ENCODE measurements at places on chromosomes 3 and 15.

- no peak for DNase-seq
These were observed 50.4 kb upstream of the ICE2 start for GRCh38 chr15:60529332-60529731.

- DNase-seq, result no peak
These were observed 41.8 kb upstream of the UBE2E2 start for GRCh38 chr3:23161308-23161707.

GRCh38 chr3:39519103-39519502, 51.6 kb downstream of the MOBP start:
- DNase-seq, result no peak

DNA sequence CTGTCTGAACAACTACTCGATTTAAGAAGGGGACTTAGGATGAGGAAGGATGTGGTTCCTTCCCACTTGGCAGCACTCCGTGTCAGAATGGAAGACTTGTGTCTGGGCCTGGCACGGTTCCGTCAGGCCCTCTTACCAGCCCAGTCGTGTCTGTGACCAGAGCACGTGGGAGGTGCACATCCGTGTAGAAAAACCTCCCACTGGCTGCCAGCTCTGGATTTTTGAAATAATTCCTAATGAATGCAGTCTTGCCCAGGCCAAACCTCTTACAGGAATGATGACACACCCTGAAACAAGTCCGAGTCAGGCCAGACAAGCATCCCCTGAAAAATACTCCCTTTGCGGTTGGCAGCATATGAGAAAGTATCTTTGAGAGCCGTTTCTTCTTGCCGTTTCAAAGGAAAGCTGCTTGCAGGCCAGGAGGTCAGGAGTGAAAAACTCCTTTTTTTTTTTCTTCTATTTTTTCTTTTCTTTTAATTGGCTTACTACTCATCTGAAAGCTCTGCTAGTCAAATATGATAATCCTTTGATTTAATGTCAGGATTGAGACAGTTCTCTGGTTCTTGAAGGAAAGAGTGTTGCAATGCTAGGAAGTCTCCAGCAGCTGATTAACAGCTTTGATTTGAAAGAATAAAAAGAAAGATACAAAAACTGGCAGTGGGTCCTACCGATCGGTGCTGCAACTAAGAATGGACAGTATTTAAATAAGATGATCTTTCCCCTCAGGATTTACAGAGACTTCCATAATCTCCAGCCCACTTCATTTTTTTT, 19.8 kb downstream of the IL1RAP start:
- DNase-seq, result no peak

GRCh38 chr15:83658430-83659416, 4.8 kb downstream of the ADAMTSL3 start:
- DNase-seq, result no peak

DNA sequence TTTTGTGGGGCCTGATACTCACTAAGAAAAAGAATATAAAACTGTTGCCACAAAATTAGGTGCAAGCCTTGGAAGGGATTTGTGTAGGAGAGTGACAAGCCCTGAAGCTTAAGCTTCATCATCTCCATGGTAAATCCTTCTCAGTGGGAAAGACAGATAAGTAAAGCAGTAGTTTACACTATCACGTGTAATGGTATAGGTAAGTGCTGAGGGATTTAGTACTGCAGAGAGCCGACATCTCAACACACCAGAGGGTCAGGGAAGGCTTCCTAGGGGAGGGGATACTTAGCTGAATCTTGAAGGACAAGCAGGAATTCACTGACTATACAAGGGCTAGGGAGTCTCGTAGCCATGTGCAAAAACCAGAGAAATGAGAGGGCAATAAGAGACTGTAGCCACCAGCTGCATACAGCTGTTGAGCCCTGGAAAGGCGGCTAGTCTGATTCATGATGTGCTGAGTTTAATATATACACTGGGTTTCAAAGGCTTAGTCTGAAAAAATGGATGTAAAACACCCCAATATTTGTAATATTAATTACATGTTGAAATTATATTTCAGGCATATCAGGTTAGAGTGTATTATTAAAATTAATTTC, 11.1 kb downstream of the SLC24A1 start:
- no peak for DNase-seq

- DNase-seq, result no peak
These were observed 13.3 kb downstream of the RARB start for GRCh38 chr3:25441234-25441856.

DNA sequence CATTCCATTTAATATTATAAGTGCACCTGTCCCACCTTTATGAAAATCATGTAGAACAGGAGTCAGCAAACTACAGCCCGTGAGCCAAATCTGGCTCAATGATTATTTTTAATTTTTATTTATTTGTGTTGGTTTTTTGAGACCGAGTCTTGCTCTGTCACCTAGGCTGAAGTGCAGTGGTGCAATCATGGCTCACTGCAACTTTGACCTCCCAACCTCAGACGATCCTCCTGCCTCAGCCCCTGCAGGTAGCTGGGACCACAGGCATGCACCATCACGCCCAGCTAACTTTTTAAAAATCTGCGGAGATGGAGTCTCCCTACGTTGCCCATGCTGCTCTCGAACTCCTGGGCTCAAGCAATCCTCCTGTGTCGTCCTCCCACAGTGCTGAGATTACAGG, 42.0 kb downstream of the MYO1E start:
- no peak for DNase-seq

DNA sequence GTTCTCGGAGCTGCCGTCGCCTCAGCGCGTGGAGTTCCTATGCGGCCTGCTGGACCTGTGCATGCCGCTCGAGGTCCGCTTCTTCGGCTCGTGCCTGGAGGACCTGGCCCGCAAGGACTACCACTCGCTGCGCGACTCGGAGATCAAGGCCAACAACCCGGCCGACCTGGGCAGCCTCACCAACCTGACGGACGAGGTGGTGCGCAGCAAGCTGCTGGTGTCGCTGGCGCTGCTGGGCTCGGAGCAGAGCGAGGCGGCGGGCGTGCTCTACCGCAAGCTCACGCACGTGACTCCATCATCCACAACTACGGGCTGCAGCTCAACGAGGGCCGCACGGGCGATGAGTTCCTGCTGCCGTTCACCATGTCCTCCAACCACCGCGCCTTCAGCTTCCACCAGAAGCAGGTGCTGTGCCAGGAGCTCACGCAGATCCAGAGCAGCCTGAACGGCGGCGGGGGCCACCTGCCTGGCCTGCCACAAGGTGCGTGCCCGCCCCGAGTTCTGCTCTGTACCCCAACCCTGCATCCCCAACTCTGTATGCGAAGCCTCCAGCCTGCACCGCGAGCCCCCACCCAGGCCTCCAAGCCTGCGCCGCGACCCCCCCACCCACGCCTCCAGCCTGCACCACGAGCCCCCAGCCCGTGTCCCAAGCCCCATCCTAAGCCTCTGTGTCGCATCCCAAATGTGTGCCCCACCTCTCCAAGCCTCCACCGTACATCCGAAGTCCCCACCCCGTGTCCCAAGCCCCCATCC, 178.2 kb downstream of the OR4M2 start:
- no peak for DNase-seq

- DNase-seq, result no peak
These were observed 35.6 kb upstream of the LIPC start for GRCh38 chr15:58396181-58396580.

DNA sequence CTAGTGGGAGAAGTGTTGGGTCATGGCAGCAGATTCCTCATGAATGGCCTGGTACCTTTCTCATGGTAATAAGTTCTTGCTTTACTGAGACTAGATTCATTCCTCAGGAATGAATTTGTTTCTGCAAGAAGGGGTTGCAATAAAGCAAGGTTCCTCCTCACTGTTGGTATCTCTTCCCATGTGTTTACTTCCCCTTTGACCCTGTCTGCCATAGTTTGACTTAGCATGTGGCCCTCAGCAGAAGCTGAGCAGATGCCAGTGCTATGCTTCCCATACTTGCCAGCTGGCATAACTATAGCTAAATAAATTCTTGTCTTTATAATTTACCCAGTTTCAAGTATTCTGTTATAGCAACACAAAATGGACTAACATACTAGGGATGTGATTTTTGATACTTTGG, 163.6 kb upstream of the COL8A1 start:
- DNase-seq, result no peak

- no peak for DNase-seq
These were observed 17.3 kb downstream of the PP2D1 start for GRCh38 chr3:19994796-19995195.

- DNase-seq, result no peak
These were observed 512.3 kb downstream of the MCTP2 start for GRCh38 chr15:94743668-94744067.

- DNase-seq, result no peak
These were observed 41.7 kb upstream of the ADAMTSL3 start for GRCh38 chr15:83612226-83612625.

- no peak for DNase-seq
These were observed 1.7 kb downstream of the GABRB3 start for GRCh38 chr15:26771168-26771567.

- DNase-seq, result no peak
These were observed 307.1 kb upstream of the DPH6 start for GRCh38 chr15:35852818-35853624.

- DNase-seq, result no peak
These were observed 12.4 kb downstream of the TNK2 start for GRCh38 chr3:195895861-195896360.

- no peak for DNase-seq
These were observed 53.8 kb upstream of the CPB1 start for GRCh38 chr3:148773805-148774204.

GRCh38 chr3:42658771-42659390, 5.4 kb downstream of the ZBTB47 start:
- no peak for DNase-seq

- no peak for DNase-seq
These were observed 25.6 kb upstream of the NLGN1 start for GRCh38 chr3:173371848-173372487.

- DNase-seq, result no peak
These were observed 2.1 kb upstream of the RFT1 start for GRCh38 chr3:53132347-53132746.

DNA sequence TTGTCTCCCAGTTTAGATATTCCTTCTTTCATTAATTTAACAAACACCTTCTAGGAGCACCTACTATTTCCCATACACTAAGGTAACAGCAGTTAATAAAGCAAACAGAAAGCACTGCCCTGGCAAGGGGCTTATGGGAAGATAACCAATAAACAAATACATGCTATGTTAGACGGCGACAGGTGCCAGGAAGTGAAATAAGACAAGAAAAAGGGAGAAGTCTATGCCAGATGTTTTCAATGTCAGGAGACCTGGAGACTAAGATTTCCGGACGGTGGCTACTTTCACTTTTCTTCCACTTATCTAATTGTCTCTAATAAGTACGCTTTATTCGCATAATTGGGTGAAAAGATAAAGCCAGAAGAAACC, 32.5 kb upstream of the ZNF445 start:
- no peak for DNase-seq

DNA sequence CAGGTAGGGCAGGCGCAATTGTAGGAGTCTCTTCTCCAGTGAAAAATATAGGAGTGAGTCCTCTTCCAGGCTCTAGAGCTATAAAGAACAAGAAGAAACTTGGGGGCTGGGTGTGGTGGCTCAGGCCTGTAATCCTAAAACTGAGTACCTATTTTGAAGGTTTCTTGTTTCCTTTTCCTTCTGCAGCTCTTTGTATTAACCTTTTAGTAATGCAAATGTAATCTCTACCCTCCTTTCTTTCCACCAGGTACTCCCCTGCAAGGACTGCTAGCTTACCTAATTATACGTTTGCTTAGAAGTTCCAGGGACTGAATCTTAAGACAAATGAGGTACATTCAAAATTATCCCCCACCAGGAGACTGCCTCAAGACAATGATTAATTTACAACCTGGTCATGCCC, 75.9 kb downstream of the CD47 start:
- DNase-seq, result no peak

GRCh38 chr3:180274536-180274935, 237.8 kb upstream of the PEX5L start:
- DNase-seq, result no peak

DNA sequence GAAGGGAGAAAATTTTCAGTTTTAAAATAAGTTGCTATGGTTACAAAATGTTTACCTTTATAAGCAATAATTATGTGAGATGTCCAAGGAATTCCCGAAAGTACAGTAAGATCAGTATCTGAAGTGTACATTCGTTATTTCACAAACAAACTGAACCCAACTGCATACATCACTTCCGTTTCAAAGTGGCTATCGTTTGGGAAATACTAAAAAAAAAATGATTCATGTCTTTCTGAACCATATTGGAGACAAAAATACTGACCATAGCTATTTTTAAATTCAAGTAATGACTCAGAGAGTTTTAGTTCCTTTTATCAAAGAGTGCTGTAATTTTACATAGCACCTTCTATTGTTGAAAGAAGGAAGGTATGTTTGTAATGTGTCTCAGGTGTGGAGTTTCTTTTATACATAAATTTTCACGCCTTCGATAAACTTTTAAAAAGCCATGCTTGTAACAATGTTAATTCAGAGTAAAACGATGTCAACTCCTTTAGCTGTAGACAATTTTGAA, 8.0 kb upstream of the ANKRD28 start:
- DNase-seq, result peak; percentile 93

DNA sequence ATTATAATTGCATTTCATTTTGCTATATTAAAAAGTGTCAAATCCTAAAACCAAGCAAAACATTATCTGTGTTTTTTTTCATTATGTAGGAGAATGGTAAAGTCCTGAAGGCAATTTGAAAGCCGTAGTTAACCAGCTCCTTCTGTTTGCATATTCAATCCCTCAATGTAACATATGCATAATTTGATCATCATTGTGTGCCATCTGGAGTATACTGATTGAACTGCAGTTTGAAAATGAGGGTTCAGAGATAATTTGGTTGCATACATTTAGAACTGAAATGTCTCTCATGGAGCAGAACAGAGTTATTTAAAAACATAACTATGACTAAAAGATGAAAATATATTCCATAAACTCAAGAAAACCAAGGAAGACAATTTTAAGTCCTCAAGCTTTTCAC, 518.6 kb downstream of the GBE1 start:
- no peak for DNase-seq
